ENCODE measurements at places on chromosomes 12 and 14.

DNA sequence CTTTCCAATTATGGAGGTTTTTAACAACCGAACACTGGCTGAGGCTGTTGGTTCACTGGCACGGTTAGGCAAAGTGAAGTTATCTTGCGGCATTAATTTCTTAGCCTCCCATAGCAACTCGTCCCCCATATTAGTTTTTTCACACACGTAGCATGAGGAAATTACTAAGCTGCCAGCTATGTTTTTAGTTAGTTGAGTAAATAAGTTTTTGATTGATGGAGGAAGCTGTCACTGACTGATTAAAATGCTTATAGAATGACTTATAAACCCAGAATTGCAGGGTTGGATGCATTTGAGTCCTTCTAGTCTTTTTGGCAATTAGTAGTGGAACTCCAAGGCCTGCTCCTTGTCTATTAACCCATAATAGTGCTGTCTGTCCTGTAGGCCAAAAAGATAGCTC, 97.1 kb downstream of the ALG10 start:
- DNase-seq: no peak

DNA sequence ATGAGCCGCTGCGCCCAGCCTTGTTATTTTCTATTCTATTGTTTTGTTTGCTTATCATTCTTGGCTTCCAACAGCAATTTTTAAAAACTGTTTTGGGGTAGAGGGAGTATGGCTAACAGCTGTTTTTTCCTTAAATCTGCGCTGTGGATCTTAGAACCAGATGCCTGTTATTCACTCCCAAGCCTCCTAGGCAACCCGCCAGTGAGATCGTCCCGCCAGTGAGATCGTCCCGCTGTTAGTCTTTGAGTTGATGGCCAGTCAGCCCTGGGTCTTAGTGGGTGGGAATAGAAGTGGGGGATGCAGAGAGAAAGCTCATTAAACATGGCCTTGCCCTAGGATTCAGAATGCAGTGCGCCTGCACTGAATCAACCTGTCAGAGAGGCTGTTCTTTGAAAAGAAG, 67.3 kb upstream of the BICD1 start:
- DNase-seq: no peak

- no peak for DNase-seq
Observed at GRCh38 chr12:47207829-47208248, 128.1 kb upstream of the AMIGO2 start.

DNA sequence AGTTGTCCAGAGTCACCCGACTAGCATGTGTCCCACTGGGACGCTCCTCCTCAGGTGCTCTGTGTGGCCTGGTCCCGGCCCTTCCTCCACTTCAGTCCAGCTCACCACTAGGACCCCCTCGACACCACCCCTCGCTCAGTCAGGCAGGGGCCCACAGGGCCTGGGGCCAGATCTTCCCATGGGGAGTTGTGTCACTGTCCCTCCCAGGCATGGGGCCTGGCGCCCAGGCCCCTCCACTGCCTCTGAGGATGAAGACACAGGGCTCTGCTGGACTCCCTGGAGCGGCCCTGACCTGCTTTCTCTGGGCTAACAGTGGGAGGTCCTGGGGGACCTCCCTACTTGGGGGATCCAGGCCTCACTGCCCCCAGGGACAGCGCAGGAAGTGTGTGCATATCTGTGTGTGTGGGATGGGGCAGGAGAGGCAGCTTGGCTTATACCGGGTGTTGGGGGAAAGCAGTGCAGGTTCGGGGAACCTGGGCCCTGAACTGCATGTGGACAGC, 43.8 kb downstream of the KRT80 start:
- DNase-seq: no peak

- no peak for DNase-seq
Observed at GRCh38 chr14:105201925-105202513, 20.9 kb upstream of the NUDT14 start.

DNA sequence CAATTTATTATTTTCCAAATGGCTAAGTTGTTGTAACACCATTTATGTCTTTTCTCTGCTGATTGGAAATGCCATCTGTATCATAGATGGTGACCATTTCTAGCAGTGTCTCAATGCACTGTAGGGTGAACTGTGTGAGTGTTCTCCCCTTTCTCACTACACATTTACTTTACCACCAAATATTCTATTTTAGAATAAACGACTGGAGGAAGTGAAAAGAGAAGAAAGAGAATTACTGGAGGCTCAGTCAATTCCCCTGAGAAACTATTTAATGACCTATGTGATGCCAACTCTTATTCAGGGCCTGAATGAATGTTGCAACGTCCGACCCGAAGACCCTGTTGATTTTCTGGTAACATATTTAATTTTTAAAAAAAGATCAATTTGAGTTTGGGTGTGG, 15.5 kb upstream of the PAPOLA start:
- DNase-seq: no peak

DNA sequence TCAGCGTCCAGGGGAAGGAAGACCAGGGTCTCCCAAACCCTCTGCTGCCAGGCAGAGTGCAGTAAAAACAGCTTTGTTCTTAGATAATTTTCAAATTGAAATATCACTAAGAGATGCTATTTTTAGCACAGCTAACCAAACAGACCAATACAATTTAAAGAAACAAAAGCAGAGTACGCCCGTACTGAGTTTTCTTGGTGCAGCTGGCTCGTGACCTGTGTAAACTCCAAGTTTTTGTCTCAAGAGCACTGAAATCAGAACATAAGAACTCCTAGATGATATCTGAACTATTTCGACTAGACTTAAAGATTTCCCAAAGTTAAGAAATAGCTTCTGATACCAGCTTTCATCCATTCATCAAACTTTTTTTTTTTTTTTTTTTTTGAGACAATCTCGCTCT, 10.3 kb downstream of the ARF3 start:
- DNase-seq: no peak

DNA sequence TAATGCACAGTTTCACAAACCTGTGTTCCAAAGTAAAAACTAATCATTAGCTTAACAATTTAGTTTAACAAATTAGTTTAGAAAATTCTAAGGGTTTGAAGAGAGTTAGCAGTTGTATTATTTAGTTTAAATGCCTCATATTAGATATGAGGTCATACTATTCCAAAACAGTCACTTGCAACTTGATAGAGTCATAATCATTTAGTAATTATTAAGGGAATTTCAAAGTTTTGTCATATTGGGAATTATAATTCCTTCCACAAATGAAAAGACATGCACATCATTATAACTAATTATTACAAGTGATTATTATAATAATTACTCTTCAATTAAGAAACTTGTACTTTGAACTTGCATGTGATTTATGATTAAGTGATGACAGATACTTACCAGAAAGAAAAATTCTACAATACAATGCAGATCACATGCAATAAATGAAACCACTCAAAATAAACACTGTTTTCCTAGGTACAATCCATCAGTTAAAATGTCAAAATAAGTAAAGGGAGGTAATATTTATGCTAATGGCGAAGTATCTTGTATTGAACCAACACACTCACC, 66.1 kb downstream of the TMTC1 start:
- DNase-seq: no peak

DNA sequence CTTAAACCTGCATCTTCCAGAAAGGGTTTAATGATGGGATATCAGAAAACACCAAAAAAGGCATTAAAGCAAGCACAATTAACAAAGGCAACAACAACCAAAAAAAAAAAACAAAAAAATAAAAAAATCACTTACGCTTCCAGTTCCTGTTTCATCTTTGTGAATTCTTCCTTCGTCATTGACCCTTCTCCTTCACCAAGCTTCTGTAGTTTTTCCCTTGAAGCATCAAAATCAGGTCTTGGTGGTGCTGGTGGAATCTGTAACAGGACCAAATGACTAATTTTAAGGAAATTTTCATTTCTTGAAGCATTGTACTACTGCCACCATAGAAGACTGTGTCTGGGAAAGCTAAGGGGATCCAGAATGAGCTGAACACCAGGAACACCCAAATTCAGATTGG, 24.5 kb downstream of the SNX6 start:
- no peak for DNase-seq
